ENCODE measurements at places on chromosomes 7 and 10.

- no peak for DNase-seq
These were observed 238.8 kb downstream of the POLR1F start for GRCh38 chr7:19470031-19470430.

- DNase-seq, result no peak
These were observed 1.0 kb downstream of the URGCP start for GRCh38 chr7:43905209-43905946.

- DNase-seq, result peak; percentile 20
These were observed 171.4 kb downstream of the DKK1 start for GRCh38 chr10:52485462-52485861.

- DNase-seq, result no peak
These were observed 52.8 kb downstream of the ASB13 start for GRCh38 chr10:5613481-5614154.

GRCh38 chr10:113550365-113550764, 2.5 kb upstream of the HABP2 start:
- DNase-seq, result no peak

DNA sequence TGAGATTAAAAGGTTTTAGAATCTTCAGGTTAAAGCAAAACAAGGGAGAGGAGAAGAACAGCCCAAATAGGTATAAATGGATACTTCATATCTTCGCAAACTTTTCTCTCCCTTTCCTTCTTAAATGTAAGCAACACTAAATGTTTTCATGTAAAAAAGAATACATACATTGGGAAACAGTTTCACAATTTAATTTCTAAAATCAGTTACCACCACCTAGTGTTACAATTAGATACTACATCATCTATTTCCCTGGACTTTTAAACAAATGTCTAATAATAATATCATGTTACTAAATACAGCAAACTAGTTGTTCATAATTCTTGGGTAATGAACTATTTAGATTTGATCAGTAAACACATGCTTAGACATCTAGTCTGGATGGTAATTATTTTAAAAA, 35.8 kb downstream of the MINDY3 start:
- peak; percentile 9 for DNase-seq

GRCh38 chr7:39919646-39920045, 30.4 kb upstream of the CDK13 start:
- no peak for DNase-seq

- DNase-seq, result no peak
These were observed 318.3 kb downstream of the MDFIC start for GRCh38 chr7:115240242-115240641.

DNA sequence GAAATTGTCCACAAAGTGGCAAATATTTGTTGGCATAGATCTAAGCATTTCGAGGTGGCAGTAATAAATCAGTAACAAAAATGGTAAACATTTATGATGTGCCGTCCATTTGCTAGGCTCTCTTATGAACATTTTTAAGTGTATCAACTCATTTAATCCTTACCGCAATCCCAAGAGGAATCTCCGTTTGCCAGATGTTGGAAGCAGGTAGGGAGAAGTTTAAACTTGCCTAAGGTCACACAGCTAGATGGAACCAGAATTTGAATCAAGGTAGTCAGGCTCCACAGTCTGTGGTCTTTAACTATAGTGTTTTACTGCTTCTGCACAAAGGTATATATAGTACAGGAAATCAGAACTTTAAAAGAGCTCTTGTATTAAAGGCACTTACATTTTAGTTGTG, 2.6 kb downstream of the MKLN1 start:
- DNase-seq, result no peak

- DNase-seq, result no peak
These were observed 630.6 kb upstream of the PHF14 start for GRCh38 chr7:10343108-10343507.

DNA sequence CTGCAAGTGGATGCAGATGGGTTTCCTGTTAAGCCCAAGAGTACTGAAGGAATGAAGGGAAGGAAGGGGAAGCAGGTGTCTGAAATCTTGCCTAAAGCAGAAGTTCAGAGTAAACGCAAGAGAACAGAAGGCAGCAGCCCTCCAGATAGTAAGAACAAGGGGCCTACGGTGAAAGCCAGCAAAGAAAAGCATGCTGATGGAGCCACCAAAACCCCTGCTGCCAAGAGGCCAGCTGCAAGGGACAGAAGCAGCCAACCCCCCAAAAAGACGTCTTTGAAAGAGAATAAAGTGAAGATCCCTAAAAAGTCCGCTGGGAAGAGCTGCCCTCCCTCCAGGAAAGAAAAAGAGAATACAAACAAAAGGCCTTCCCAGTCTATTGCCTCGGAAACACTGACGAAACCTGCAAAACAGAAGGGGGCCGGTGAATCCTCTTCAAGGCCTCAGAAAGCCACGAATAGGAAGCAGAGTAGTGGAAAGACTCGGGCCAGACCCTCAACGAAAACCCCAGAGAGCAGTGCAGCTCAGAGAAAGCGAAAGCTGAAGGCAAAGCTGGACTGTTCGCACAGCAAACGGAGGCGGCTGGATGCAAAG, 152.5 kb downstream of the LCOR start:
- no peak for DNase-seq

GRCh38 chr10:83432261-83433045, 706.9 kb upstream of the GHITM start:
- no peak for DNase-seq

DNA sequence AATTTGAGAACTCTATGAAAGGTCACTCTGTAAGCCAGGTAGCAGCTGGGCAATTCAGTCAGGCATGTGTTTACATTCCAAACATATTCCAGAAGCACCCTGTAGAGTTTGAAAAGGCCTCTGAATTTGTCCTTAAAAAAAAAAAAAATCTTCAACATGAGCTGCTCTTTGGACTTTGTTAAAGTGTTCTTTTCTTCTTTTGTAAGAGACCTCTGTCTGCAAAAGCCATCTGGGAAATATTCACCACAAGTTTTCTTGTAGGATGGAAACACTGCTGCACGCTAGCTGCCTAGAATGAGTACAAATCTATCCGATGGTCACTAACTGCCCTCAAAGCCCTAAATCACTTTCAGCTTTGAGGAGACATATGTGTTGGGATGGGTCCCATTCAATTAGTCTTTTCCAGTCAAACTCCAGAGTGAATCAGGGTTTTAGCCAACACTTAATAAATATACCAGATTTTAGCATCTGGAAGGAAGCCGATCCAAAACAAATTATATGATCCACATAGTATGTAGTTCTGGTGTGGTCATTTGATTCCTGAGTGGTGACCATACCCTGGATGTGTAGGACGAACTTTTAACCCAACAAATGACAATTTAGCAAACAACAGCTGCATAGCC, 85.9 kb downstream of the CD36 start:
- DNase-seq, result peak; percentile 35

DNA sequence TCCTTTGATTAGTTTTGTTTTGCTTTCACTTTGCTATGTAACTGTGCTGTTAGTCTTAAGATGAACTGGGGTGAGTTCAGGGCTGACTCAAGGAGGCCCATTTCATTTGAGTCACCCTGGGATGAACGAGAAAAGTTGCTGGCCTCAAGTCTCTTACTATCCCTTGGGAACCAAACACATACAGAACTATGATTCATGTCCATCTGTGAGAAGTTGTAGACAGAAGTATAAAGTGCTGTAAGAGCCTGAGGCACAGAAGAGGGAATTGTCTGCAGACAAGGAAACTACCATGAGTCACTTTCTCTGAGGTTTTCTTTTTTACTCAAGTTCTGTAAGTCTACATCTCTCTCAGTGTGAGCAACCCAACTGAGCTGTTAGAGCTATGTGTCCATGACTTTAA, 179.8 kb upstream of the CSTF2T start:
- peak; percentile 98 for DNase-seq

DNA sequence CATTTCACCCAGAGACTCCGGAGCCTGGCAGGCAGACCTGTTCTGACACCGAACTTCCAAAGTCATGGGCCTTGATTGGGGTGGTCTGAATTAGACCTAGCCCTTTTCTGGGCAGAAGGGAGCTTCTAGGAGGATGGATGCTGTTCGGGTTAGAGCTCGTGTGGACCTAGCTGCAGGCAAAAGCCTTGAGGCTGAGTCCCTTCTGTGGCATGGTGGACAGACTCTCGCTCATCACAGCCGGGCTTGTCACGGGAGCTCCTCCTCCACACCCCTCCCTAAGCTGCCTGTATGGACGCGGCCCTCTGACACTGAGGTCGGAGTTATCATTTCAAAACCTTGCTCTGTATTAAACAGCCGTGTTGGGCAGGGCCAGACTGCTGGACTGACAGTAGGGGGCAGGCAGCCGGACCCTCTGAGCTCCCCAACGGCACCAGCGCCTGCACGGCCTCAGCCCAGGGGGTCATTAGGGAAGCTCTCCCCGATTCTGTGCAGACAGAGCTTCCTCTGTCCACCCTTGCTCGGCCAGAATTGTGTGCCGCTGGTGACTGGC, 2.2 kb downstream of the IRF5 start:
- no peak for DNase-seq

GRCh38 chr7:135645296-135645904, 16.9 kb upstream of the STMP1 start:
- peak; percentile 43 for DNase-seq

DNA sequence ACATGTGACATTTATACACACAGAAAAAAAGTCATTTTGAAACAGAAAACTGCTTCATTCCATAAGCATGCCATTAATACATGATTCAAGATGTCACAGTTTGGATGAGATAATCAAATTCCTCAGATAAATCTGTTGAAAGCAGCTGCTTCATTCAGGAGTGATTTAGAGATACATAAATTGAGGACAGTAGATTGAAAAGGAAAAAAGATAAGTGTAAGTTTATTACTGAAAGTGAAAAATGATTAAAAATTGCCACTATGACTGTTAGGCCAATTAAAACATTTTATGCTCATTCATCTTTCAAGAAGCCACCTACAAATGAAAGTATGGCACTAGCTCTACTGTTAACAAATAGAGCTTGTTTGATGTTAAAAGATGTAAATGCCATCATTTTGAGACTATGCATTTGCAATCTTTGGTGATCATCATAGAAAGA, 136.9 kb upstream of the CDK6 start:
- DNase-seq, result no peak

- DNase-seq, result peak; percentile 17
These were observed 83.1 kb downstream of the CPVL start for GRCh38 chr7:29063236-29063635.

DNA sequence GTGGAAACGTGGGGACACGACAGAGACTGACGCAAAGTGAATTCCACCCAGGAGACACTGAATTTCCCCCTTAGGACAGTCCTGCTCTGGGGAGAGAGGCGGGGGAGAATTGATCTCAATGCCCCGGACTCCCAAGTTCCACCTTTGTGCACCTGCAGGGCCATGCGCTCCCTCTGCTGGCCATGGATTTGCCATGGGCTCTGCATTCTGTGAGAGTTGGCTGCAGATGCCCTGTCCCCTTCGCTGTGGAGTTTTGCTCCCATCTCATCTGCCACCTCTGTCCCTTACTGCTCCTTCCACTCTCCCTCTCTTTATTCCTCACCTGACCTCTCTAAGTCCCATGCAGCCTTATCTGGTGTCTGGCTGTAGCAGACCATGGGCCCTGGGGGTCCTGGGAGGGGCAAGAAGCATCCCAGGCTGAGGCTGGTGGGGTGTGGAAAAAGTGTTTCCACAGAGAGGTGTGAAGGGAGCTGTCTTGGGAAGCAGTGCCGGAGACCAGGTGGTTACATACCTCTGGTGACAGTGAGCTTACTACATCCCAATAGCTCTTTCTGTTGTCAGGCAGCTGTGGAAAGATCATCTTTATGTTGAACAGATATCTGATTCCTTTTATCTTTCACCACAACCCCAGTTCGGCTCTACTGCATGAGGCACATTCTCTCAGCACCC, 14.3 kb downstream of the GHRHR start:
- DNase-seq, result no peak

DNA sequence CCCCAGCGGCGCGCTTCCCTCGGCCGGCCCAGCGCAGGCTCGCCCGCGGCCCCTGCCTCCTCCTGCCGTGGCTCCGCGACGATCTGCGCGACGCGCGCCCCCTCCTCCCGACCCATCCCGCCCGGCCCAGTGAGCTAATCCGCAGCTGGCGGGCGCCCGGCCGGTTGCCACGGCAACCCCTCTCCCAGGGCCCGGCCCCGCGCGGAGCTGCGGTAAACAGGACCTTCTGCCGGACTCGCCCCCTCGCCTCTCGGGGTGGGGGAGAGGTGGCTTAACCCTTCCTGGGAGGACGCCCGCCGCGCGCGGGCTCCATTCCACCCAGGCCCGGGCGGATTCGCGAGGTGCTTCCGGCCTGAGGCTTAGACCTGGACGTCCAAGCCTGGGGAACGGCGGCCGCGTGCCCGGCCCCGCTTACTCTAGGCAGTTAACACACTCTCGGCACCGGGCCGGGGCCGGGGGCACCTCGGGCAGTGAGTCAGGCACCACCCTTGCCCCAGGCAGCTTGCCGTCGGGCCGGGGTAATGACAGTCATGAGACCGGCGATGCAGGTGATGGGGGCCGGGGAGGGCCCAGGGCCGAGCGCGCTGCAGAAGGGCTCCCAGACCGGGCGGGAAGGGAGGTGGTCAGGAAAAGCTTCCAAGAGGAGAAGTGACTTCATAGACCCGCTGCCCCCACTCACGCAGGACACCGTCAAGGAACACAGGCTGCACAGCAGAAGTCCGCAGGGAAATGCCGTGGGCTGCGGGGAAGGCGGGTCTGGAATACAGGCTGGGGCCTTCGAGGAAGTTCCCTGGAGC, at the start of gene DENND2A:
TSS of gene DENND2A (minus strand) at position 87 of the 797 bp plus-strand sequence. CDS start 38,416 bp downstream, outside the sequence.
- peak; percentile 47 for DNase-seq

GRCh38 chr10:78688901-78689583, 379.7 kb upstream of the ZMIZ1 start:
- DNase-seq, result peak; percentile 66

- no peak for DNase-seq
These were observed 32.1 kb downstream of the UMAD1 start for GRCh38 chr7:7672545-7673239.

DNA sequence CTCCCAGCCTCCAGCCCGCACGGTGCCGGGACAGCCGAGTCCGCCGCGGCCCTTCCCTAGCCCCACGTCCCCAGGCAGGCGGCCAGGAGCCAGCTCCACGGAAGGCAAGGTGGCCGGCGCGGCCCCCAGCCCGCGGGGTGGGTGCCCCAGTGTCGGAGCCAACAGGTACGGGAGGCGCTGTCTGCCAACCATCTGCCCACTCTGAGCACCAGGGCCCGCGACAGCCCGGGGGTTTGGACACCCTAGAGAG, 75.8 kb downstream of the CALN1 start:
- no peak for DNase-seq

GRCh38 chr10:83310688-83311087, 828.6 kb upstream of the GHITM start:
- no peak for DNase-seq

DNA sequence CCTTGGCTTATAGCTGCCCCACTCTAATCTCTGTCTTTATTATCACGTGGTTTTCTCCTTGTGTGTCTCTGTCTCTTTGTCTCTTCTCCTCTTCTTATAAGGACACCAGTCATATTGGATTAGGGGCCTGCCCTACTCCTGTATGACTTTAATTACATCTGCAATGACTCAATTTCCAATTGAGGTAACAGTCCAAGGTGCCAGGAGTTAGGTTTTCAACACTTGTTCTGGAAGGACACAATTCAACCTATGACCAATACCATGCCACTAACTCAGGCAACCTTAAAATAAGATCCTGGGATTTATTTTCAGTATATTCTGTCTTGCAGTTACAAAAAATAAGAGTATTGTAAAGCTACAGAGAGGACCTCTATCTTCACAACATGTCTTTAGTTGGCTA, 21.6 kb upstream of the MET start:
- DNase-seq, result no peak

GRCh38 chr7:126557271-126557670, 695.5 kb downstream of the GRM8 start:
- DNase-seq, result no peak

GRCh38 chr7:96614154-96614867, 95.3 kb downstream of the SEM1 start:
- no peak for DNase-seq

Measured in fibroblast of the conjunctiva (primary cell).